CMK (cell line): ENCODE measurements at places on chromosomes 12 and 14.

DNA sequence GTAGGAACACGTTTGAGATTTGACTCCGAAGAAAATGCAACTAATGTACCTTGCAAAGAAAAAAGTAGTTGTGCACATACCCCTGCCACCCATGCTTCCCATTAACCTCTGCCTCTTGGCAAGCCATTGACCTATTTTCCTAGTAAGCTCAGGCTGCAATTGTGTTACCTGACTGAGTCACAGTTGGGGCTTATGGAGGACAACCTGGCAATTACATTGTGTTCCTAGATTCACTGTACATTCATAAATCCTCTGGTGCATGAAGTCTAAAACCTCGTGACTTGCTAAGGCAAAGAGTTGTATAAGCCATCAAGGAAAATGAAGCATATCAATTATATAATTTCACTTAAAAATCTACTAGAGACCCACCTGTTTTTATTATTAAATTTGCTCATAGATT is 62.0 kb upstream of the DUSP6 start:
- no peak for DNase-seq

DNA sequence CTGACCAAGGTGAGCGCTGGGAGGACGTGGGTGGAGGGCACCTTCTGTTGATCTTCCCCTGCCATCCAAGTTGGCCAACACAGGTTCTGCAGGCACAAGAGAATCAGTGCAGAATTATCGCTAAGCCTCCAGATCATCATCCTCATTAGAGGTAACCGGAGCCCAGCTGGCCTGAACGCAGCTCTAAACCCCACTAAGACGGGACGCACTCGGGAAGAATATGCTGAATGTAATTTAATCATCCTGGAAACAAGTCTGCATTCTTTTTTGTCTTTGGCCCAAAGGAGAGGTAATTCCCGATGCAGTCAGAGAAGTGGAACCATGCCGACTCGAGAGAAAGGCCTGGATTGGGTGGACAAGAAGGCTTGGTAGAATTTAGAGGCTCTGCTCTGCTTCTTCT is 111.0 kb upstream of the GSC start:
- DNase-seq, result no peak

GRCh38 chr14:64612021-64612380 is 62.2 kb downstream of the PPP1R36 start:
- no peak for DNase-seq

DNA sequence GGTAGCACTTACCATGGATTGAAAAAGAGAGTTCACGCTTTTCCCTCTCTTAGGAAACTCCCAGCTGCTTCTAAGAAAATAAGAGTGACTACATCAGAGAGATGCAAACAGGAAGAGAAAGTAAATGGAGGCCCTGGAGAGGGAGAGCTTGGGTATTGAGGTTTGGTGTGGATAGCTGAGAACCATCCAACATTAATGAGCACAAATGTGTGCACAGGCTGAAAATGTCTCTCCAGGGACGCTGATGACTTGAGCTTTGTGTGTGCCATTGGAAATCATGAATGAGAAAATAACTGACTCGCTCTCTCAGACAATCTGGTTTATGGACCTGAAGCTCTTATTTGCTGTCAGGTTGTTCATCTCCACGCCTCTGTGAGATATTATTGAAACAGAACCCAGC is 318.8 kb downstream of the NRXN3 start:
- no peak for DNase-seq

DNA sequence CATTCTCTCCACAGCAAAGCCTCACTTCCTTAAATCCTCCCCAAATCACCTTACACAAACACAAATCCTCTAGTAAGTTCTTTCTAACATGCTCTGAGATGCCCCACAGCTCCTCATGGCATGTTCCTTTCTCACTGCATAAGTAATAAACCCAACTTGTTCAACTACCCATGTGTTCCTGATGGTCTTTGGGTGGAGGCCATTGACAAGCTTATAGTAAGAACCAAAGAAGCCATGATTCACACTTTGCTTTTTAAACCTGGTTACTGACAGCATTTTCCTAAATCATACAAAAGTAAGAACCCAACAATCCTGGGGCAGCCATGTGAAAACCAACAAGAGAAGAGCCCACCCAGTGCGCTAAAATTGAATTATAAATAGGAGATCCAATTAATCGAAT is 138.6 kb downstream of the ITPR2 start:
- DNase-seq, result no peak

GRCh38 chr12:84069198-84069597 is 843.4 kb downstream of the SLC6A15 start:
- DNase-seq, result no peak

DNA sequence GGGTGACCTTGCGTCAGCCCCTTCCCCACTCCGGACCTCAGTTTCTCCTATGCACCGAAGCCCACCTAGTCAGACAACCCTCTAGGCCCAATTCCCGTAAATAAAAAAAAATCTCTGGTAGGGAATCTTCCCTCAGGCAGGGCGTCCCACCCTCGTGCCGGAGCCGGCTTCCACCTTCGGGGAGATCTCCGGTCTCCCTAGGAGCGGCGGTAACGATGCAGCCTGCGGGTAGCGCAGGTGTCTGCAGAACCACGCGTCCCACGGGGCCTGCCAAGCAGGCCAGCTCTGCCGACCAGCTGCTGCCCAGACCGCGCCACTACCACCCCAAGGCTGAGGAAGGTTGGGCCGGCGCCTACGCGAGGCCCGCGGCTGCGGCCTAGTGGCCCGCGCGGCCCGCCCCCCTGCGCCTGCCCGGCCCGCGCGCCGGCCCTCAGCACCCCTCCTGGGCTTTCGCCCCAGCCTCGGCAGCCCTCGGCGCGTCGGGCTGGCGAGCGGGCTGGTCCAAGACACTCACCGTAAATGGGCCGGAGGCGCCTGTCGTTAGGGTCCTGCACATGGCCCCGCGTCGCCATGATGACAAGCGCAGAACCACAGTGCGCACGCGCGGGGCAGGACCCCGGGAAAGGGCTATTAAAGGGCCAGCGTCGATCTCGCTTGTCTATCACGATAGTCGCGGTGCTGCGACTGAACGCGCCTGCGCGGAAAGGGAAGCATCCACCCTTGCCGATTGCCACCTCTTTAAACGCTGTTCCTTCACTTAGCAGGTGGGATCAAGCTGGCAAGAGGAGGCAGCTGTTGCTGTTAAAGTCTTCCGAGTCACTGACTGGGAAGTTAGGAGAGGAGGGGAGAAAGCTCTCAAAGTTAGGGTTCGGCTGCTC is at the start of gene NAA25:
Gene NAA25, minus strand, starts transcription at position 582 of the 878 bp plus-strand sequence. Its CDS starts 10 bp downstream, at position 572.
- DNase-seq, result peak; percentile 79

DNA sequence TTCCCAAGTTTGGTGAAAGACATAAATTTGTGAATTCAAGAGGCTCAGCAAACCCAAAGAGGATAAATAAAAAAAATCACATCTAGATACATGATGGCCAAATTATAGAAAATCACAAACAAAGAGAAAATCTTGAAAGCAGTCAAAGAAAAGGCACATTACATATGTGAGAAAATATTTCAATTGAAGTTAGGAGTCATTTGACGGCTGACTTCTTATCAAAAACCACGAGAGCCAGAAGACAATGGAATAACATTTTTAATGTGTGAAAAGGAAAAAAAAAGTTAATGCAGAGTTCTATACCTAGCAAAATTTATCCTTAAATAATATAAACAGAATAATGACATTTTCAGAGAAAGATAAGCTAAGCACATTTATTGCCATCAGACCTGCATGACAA is 307.0 kb downstream of the C12orf75 start:
- DNase-seq, result no peak

- DNase-seq, result no peak
These were observed 320.6 kb downstream of the KCNC2 start for GRCh38 chr12:74889073-74889472.

- no peak for DNase-seq
These were observed 213.2 kb upstream of the DIO3 start for GRCh38 chr14:101347893-101348777.

DNA sequence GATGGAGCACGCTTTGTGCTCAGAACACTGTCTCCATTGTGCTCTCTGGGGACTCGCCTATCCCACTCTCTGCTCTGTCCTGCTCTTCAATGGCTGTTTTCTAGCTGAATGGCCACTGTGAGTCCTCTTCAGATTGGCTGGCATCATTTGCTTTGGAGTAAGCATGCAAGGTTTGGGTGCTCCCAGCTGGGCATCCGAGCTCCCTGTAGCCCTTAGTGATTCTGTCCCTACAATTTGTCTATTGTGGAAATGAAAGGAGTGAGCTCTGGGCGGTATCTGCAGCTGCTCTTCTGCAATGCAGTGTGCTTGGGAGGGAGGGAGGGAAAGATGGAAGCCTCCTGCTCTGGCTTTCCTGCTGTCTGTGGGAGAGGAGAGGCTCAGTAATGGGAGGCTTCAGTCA is 84.8 kb downstream of the SMOC1 start:
- no peak for DNase-seq

GRCh38 chr14:102424923-102425322 is 62.2 kb downstream of the TECPR2 start:
- DNase-seq, result no peak

DNA sequence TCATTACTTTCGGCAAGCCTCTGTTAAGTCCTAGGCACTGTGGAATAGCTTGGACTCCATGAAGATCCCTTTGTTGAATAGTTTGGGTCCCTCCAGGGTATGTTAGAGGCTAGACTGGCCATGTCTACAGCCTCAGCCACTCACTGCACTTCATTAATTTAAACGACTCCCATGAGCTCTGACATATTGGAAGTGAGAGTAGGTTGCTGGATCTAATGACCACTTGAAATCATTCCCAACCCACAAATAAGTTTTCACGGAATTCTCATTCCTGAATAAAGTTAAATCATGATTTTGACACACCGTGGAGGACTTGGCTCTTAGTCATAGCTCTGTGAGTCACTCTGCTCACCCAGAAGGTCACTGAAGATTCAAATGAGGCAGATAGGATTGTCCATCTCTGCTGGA is 21.4 kb upstream of the APPL2 start:
- no peak for DNase-seq

- no peak for DNase-seq
These were observed 51.1 kb upstream of the SLC8A3 start for GRCh38 chr14:70239802-70240201.

- DNase-seq, result no peak
These were observed 114.6 kb downstream of the PPFIA2 start for GRCh38 chr12:81644503-81644902.

GRCh38 chr12:70592664-70593063 is 44.6 kb downstream of the PTPRB start:
- no peak for DNase-seq

DNA sequence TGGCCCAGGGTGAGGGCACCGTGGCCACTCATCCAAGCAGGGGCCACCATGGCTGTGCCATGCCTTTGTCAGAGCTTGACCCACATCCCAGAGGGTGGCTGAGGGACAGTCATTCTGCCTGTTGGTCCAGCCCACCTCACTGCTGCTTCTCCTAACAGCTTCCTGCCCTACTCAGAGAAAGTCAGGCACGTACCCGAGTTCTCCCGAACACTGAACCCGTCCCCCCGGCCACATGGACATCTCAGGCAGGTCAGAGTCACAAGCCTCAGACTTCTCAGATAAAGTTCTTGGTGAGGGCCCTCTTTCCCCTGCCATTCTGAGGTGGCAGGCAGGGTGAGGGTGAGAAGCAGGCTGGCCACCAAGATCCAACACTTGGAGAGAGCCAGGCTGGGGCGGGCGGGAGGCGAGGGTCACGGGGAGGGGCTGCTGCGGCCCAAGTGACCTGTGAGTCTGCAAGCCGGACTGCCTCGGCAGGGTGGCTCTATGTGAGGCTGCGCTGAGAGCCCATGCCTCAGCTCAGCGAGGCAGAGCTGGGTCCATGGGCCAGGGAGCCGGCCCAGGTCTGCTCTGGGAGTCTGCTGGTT is 317.8 kb downstream of the TMEM121 start:
- DNase-seq, result no peak

DNA sequence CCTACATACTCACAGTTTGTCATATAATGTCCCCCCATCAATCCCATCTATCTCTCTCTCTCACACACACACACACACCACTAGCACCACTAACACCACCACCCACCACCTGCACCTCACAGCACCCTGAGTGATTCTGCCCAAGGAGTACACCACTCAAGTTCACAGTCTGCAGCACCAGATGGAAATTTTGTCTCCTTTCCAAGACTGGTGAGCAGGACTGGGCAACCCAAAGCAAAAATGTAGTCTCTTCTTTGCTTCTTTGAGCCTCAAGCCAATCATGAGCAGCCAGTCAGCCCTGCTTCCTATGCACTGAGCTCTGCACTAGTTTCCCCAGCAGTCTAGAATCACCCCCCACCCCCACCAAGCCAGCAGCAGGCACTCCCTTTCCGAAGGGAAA is 15.0 kb upstream of the ARMH4 start:
- no peak for DNase-seq

GRCh38 chr14:105582639-105583038 is 56.3 kb downstream of the TMEM121 start:
- no peak for DNase-seq

GRCh38 chr12:54261815-54262402 is 18.0 kb downstream of the CBX5 start:
- DNase-seq, result no peak

GRCh38 chr14:24840204-24840893 is 206.4 kb upstream of the GZMB start:
- DNase-seq, result no peak

DNA sequence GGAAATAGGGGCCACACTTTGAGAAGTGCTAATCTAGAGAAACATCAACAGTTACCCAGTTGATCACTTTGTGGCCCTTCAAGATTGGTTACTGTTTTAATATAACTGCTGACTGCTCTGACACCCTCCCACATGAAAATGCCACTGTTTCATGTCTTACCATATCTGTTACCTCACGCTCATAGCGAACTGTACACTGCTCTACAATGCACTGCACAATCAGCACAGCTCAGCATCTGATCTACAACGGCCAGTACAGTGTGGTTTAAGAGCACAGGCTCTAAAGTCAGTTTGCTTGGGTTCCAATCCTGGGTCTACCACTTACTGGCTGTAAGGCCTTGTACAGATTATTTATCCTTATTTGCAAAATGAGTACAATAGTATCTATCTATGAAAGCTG is 39.1 kb downstream of the SPPL3 start:
- no peak for DNase-seq

DNA sequence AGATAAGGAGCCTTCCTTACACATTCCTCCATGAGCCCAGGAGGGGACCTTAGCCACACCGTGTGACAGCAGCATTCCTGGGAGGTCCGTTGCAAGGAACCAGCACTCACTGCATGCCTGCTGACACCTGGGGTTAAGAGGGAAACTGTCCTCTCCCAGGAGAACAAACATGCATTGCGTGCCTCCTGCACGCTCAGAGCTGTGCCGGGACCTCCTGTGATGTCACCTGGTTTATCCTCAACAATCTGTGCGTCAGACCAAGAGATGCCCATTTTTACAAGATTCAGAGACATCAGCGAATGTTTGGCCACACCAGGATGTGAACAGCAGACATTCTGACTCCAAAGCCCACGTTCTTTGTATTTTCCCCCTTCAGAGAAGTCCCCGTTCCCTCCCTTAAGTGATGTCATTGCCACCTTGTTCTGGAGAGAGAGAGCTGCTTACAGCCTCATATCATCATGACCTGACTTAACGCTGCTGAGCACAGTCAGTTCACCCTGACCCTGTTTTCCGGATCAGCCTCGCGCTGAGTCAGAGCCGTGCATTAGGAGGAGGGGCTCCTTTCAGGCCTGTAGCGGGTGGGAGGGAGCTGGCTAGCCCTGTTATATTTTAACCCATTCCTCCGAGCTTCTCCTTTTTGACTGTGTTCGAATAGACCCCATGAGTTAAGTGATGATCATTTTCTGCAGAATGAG is 36.2 kb downstream of the TMEM120B start:
- no peak for DNase-seq
